ENCODE measurements at places on chromosomes 13 and 19. TPM values are rescaled to one million over a fixed set of nuclear protein-coding genes. Genes with fewer than 3 reads are reported as not detected.

DNA sequence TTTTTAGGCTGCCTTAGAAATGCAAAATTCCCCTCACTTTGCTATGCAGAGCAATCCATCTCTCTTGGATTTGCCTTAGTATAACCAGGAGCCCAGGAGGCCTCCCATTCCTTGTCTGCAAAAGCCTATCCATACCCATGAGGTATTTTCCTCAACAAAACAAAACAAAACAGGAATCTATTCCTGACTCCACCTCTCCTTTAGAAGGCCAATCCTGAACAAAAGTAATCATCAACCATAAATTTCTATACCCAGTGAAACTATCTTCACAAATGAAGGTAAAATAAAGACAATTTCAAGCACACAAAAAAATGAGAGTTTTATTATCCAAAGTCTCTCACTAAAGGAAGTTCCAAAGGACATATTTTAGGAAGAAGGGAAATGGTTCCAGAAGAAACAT lies 365.7 kb downstream of the KCNRG start:
- DNase-seq = no peak

DNA sequence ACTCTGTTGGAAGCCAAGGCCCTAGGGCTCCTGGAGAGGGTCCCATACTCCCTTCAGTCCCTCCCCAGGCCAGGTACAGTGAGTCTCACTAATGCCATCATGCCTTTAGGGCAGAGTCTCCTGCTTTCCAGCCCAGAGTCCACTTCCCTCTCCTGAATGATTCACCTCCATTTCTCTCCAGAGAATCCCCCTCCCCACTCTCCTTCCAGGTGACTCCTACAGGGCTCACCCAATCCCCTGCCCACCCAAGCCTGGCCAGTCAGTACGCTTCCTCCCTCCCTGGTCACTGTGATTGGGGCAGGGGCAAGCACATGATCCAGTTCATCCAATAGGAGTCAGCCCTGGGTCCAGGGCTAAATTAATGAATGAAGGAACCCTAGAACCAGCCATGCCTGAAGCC lies 35.0 kb upstream of the PNMA8B start:
- DNase-seq = no peak

- DNase-seq = no peak
Observed at GRCh38 chr13:41460930-41461329, 3.6 kb downstream of the RGCC start.

WIZ gene
- 31.5 TPM for total RNA-seq

FAM216B gene
- not detected for total RNA-seq

GJB2 gene
- total RNA-seq = 1,256 TPM
